Stimulated activated CD4-positive, alpha-beta T cell treated with anti-CD3 and anti-CD28 coated beads, Interleukin-15, amount 100 ng/mL, for 24 hours (primary cell): ENCODE measurements at places on chromosomes 2 and 18.

DNA sequence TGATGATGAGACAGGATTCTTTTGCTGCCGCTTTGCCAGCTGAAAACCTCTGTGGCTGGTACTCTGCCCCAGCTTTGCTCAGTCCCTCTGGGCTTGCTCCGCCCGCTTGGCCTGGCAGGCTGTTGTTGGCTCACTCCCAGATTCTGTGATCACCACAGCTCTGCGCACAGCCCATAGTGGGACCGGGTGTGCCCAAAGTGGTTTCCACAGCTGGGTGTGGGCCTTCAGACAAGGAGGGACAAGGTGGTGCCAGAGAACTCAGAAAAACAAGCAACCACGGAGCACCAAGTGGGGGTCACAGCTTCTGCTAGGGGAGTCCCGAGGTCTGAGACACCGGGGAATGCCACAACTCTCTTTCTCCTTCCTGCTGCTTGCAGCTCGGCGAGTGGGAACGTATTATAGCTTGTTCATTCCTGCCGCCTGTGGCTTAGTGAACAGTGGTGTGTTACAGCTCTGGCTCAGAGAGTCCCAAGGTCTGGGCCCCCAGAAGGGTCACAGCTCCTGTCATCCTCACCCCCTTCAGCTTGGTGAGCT lies 9.2 kb upstream of the KYNU start:
- DNase-seq, result no peak

DNA sequence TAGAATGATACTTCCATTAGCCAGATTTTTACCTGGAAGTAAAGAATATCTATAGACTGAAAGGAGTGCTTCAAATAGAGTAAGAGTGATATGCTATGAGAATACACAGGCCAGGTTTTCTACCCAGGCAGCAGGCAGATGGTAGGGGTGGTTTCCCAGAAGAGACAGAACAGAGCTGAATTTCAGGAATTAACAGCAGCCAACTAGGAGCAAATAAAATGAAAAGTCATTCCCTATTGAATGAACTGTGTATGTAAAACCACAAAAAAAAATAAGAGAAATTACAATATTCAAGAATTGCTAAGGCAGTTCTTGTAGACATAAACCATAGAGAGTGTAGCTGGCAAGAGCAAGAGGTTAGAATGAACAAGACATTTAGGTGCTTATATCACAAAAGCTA lies 336.8 kb downstream of the KCNJ3 start:
- DNase-seq, result no peak

- no peak for DNase-seq
These were observed 85.6 kb upstream of the SLC66A3 start for GRCh38 chr2:11069566-11070185.

GRCh38 chr2:204888222-204888621 lies 342.9 kb downstream of the PARD3B start:
- no peak for DNase-seq

DNA sequence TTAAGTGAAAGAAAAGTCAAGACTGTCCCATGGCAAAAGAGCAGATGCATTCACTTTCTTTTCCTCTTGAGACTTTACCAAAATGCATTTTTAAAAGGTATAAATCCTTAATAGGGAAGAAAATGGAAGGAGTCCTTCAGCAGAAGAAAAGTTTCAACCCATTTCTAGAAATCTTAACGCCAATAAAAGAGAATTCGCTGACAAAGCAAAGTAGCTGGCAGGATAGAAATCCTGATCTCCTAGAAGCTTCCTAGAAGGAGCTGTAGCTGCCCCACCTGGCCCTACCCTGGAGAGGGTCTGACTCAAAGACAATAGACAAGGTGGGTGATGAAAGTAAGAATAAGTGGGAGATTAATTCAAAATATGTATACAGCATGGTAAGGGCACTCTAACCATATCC lies 144.9 kb upstream of the PKDCC start:
- DNase-seq, result no peak

DNA sequence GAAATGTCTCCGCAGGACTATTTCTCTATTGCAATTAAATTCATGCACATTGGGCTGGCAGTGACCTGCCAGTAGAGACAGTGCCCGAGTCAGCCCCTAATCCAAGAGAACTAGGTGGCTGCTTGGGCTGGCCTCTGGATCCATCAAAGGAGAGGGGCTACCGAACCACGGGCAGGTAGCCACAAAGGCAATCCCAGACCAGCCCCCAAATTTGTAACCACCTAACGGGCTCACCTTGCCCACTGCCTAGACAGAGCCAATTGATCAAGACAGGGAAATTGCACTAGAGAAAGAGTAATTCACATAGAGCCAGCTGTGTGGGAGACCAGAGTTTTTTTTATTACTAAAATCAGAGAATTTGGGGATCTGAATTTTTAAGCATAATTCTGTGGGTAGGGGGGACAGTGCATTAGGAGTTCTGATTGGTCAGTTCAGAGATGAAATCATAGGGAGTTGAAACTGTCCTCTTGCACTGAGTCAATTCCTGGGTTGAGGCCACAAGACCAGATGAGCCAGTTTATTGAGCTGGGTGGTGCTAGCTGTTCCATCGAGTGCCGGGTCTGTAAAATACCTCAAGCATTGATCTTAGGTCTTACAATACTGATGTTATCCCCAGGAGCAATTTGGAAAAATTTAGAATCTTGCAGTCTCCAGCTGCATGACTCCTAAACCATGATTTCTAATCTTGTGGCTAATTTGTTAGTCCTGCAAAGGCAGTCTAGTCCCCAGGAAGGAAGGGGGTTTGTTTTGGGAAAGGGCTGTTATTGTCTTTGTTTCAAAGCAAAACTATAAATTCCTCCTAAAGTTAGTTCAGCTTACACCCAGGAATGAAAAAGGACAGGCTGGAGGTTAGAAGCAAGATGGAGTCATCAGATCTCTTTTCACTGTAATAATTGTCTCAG lies 260.4 kb upstream of the SP5 start:
- DNase-seq, result no peak

DNA sequence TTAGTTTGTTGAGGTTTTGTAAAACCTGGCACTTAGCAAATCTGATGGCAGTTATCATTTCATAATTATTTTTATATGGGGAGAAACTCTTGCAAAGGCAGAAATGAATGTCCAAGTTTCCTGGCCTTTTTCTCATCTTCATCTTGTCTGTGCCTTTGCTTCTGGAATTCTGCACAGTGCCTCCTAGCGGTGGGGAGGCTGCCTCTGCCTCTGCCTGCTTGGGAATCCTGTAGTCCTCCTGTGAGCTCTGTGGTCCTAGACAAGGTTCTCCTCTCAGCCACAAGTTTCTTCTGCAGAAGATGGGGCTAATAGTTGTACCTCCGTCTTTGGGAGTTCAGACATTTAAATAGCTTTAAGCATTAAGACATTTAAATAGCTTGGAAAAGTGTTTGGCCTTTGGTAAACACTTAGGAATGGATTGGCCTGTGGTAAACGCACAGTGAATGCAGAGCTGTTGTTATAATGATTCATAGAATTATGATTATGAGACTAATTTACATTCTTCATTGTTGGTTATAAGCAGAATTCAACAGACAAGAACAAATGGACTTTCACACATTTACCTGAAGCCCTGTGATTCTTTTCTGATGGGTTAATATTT lies 101.2 kb downstream of the ZNF236 start:
- no peak for DNase-seq

GRCh38 chr2:72040629-72041571 lies 106.8 kb downstream of the CYP26B1 start:
- no peak for DNase-seq

- DNase-seq, result peak; percentile 56
These were observed 20.8 kb downstream of the SP140L start for GRCh38 chr2:230347659-230348305.

DNA sequence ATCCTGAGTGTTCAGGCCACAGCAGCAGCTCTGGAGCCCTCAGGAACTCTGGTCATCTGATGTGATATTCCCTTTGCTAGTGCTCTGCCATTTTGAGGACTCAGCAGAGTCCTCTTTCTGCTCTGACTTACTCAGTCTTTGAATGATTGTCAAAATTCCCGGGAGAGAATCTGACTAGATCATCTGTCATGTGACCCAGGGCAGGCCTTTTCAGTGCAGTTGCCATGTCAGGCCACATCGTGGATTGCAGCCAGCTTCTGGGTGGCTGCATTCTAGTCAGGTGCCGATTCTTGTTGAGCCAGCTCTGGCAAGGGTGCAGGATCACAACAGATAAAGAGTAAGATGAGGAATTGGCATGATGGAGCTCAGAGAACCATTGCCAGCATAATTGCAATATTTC lies 795.6 kb downstream of the CPS1 start:
- DNase-seq, result no peak

GRCh38 chr18:50399582-50399981 lies 24.7 kb downstream of the SKA1 start:
- no peak for DNase-seq

DNA sequence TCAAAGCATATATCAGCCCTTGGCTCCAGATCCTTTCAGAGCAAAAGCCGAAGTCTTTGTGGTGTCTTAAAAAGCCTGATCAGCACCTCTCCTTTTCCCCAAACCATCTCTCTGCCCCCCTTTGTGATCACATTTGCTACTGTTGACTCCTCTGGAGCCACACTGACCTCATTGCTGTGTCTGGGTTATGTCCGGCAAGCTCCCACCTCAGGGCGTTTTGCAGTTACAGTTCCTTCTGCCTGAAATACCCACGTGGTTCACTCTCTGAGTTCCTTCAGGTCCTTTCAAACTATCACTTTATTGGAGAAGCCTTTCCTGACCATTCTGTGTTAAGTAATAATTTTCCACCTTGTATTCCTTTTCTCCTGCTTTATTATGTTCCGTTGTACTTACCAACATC lies 11.8 kb downstream of the C2orf69 start:
- DNase-seq, result no peak

DNA sequence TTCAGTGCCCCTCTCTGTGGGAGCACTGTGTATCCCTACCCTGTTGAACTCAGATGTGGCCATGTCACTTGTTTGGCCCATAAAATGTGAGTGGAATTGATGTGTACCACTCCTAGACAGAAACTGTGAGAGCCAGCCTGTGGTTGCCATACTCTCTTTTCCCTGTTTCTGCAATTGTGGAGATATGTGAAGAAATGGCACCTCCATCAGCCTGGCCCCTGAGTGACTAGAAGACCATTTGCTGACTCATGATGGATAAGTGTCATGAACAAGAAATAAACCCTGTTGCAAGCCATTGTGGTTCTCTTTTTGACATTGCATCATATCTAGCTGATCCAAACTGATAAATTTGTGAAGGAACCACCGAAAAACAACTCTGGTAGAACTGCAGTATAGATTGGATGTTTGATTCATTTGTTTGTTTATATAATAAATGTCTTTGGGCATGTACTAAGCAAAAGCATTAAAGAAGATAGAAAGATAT lies 214.5 kb upstream of the FBXO11 start:
- DNase-seq, result no peak

DNA sequence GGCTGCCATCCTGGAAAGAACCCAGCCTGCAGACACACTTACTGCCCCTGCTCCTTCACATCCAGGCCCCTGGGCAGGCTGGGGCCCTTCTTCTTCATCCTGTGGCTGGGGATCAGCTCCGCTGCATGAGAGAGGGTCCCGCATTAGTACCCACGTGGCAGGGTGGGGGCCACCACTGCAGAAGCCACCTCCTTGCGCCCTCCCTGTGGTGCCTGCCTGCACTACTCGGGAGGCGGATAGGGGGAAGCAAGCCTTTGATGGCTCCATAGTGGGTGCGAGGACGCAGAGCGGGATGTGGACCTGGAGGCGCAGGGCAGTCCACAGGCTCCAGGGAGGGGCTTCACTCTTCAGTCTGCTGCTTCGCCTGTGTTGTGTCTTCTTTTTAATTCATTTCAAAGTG lies 46.7 kb downstream of the GPC1 start:
- DNase-seq, result no peak

DNA sequence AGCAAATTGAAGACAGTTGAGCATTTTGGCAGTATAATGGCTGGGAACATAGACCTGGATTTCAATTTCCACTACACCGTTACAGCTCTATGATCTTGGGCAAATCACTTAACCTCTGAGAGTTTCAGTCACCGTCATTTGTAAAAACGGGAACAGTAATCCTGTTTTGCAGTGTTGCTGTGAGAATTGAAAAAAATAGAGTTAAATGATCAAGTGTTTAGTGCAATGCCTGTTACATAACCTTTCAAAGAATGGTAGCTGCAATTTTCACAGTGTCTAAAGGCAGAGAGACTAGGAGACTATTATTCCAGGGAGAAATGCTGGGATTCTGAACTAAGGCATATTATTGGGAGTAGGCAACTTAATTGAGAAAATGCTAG lies 2.0 kb downstream of the AGPS start:
- no peak for DNase-seq

DNA sequence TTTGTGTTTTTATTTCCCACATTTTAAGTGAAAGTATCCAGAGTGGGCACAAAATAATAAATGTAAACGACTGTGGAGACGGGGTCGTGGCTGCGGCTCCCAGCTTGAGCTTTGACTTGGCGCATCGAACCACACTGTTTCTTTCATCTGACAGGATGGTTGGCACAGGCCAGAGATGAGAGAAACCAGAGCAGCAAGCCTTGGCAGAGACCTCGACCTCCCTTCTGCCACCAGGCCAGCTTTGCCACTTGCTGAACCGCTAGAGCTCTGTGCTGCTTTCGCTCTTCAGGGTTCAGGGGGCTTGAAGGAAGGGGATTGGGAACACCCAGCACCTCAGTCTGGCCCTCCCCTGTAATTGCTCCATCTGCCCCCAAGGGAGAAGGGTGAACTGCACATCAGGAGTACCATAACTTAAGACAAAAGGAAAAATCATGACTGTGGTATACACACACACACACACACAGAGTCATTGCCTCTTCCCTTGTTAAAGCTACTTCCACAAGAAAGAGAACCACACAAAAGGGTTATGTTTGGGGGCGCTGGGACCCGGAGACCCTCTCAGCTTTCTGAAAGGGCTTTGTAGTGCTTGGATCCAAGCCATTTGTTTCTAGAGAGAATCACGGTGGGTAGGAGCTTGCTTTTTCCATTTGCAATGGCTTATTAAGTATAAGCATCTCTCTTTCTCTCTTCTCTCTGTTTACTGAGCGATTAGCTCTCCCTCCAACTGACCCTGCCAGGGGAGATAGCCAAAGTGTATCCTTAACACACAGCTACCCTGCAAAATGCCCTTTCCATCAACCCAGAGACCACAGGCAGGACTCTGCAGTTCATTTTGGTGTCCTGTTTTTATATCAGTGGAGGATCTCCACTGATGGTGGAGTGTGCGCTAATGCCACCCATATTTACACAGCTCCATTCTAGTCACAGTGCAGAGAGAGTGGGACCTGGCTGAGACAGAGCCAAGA lies 23.0 kb downstream of the POU3F3 start:
- DNase-seq, result no peak

GRCh38 chr2:88753833-88754584 lies 62.5 kb downstream of the RPIA start:
- peak; percentile 33 for DNase-seq

GRCh38 chr18:11074889-11075288 lies 74.5 kb downstream of the PIEZO2 start:
- no peak for DNase-seq
